ENCODE measurements at places on chromosomes 2 and 18.

GRCh38 chr2:160247296-160248035 lies 47.4 kb upstream of the ITGB6 start:
- no peak for DNase-seq

- DNase-seq, result no peak
Observed at GRCh38 chr18:8337211-8337610, 272.0 kb upstream of the RAB12 start.

DNA sequence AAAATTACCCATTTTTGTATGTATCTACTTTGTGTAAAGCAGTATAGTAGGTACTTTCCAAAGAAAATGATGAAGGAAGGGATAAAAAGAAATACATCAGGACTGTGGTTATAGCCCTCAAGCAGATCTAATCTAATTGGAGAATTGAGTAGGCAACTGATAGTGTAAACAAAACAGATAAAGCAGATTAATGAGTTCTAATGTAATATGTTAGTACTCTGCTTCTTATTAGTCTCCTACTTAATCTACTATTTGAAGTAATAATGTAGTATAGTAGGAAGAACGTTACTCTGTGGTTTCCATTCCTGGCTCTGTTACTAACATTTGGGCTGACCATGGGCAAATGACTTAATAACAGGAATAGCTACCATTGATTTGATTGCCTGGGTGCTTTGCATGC lies 250.7 kb downstream of the ARHGAP15 start:
- no peak for DNase-seq

GRCh38 chr2:176763851-176764404 lies 448.7 kb upstream of the HNRNPA3 start:
- no peak for DNase-seq

- DNase-seq, result no peak
Observed at GRCh38 chr2:143686585-143687164, 557.5 kb downstream of the ARHGAP15 start.

DNA sequence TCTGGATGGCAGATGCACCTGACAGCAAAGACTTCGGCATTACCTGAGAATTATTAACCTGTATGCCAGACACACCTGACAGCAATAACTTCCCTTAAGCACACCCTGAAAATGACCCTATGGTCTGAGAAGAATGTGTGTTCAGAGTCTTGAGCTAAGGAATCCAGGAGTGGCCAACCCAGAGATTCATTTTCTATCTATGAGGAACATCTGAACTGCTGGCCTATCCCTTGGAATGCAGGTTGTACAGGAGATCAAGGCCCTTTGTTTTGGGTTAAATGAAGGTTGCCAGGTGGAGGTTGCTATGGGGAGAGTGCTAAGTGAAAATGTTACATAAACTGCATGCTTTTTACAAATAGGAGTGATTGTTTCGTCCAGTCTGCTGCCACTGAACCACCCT lies 200.9 kb upstream of the MEIS1 start:
- DNase-seq, result no peak
